Naive B cell (primary cell): ENCODE measurements at places on chromosomes 11 and 22. TPM values are rescaled to one million over a fixed set of nuclear protein-coding genes. Genes with fewer than 3 reads are reported as not detected.

DNA sequence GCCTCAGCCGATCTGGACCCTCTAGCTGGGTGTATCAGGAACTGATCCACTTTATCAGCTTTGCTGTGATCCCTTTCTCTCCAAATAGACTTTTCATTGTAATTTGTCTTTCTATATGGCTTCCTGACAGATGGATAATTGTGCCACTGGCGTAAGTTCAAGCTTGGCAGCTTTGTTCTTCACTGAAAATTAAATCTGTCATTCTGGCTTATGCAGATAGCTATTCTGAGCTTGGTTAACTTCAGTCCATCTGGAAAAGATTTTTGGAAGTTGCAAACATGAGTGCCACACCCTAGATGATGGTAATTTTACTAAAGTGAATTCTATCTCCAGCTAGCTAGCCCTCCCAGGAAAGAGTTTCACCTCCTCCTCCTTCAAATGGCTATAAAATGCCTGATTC, 8.1 kb downstream of the OR5A2 start:
- no peaks in the 10 kb centered on the region for H3K27me3 ChIP-seq
- no peaks in the 10 kb centered on the region for H3K36me3 ChIP-seq
- peaks cover 60% of the 10 kb centered on the region for H3K4me1 ChIP-seq
- DNase-seq: no peak

DNA sequence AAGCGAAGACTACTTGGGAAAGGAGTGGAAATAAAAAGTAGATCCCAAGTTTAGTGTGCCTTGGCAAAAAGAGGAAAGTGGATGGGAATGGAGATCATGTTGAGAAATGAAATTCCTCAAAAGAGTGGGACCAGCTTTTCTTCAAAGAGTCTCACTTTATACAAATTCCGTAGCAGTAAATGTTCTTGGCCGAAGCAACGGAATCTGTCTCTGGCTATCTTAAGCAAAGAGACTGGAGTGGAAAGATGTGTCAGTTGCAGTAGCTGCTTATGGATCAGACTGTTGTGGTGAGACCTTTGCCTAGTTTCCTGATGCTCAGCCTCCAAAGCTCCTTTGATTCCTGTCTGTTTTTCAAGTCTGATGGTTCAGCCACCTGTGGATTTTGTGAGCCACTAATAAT, 73.6 kb downstream of the CSTPP1 start:
- H3K4me1 ChIP-seq: peaks cover 3% of the 10 kb centered on the region
- no peaks in the 10 kb centered on the region for H3K27me3 ChIP-seq

- no peaks in the 10 kb centered on the region for H3K27me3 ChIP-seq
- DNase-seq: peak; percentile 78
- no peaks in the 10 kb centered on the region for H3K36me3 ChIP-seq
- peaks cover 59% of the 10 kb centered on the region for H3K4me1 ChIP-seq
- H3K27ac ChIP-seq: peak overlapping the region; percentile 98
- H3K4me3 ChIP-seq: peak overlapping the region; percentile 20
Measured at GRCh38 chr11:45025716-45026492, 75.2 kb upstream of the TP53I11 start.

GRCh38 chr11:12876988-12877387, 132.1 kb upstream of the RASSF10 start:
- H3K4me1 ChIP-seq: no peaks in the 10 kb centered on the region
- DNase-seq: no peak
- no peak overlapping the region for H3K4me3 ChIP-seq
- peaks cover 8% of the 10 kb centered on the region for H3K27me3 ChIP-seq
- no peaks in the 10 kb centered on the region for H3K36me3 ChIP-seq

DNA sequence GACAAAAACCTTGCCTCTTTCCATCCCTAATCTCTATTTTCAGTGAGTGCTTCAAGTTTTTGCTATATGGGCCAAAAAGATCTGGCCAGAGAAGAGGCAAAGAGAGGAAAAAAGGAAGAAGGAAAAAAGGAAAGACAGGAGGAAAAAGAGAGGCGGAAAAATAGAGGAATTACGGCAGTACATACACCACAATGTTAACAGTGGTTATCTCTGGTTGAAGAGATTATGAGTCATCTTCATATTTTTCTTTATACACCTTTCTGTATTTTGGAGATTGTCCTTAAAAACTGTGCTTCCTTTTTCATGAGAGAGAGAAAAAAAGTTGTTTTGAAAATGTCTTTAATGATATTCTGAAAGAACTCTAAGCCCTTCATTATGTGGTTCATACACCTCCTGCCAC, 133.7 kb downstream of the SBF2 start:
- H3K4me3 ChIP-seq: no peak overlapping the region
- H3K27ac ChIP-seq: peak overlapping the region; percentile 36
- DNase-seq: no peak
- H3K36me3 ChIP-seq: peaks cover 12% of the 10 kb centered on the region
- H3K4me1 ChIP-seq: no peaks in the 10 kb centered on the region

DNA sequence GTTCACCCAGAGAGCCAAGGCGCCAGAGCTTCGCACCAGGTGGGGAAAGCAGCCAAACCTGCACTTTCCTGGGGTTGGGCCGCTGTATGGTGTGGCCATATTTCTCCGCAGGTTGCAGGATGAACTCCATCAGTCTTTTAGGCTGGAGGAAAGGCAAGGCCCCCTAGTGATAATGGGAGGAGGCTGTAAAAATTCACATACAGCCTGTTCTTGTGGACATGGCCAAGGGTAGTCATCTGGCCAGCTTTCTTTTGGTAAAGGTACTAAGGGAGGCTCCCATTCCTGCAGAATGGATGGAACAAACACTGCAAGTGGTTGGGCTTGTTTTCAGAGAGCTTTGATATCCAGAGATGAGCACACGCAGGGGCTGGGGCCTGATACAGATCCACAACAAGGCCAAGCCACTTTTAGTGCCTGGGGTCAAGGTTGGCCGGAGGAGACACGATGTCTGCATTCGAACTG, 29.6 kb downstream of the C22orf31 start:
- no peaks in the 10 kb centered on the region for H3K36me3 ChIP-seq
- H3K4me1 ChIP-seq: peaks cover 10% of the 10 kb centered on the region
- peaks cover 69% of the 10 kb centered on the region for H3K27me3 ChIP-seq
- no peak overlapping the region for H3K4me3 ChIP-seq

SCN3B gene
- polyA plus RNA-seq: not detected

DNA sequence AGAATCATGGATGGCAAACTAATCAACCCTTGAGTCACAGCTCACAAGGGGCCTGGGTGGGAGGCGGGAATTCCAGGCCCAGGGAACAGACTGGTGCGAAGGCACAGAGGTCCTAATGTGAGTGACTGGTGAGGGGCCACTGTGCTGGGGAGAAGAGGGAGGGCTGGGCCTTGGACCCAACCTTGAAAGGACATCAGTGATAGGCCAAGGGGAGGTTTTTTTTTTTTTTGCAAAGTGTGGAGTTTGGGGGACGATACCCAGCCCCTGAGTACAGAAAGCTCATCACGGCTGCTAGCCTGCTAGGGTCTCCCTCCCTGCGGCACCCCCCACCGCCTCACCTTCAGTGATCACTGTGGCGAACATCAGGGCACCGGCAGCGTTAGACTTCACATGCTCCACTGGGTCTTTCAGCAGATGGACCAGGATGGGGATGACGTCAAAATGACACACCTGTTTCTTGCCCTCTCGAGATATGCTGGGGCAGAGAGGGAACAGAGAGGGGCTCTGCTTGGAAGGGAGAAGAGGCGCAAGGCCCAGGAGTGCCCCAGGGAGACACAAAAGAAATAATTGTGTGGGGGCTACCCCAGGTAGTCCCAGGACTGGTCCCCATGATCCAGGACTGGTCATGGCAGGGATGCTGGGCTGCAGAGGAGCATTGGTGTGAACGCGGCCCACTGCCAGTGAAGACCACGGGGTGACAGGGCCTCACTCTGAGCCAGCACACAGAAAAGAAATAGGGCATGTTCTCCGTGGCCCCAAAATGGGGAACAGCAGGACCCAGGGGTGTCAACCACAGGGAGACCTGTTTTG, 8.6 kb upstream of the GNAZ start:
- H3K36me3 ChIP-seq: peaks cover 6% of the 10 kb centered on the region
- peaks cover 7% of the 10 kb centered on the region for H3K27me3 ChIP-seq
- no peak overlapping the region for H3K4me3 ChIP-seq
- peaks cover 13% of the 10 kb centered on the region for H3K4me1 ChIP-seq

MPPED2 gene
- polyA plus RNA-seq: 2.6 TPM

DNA sequence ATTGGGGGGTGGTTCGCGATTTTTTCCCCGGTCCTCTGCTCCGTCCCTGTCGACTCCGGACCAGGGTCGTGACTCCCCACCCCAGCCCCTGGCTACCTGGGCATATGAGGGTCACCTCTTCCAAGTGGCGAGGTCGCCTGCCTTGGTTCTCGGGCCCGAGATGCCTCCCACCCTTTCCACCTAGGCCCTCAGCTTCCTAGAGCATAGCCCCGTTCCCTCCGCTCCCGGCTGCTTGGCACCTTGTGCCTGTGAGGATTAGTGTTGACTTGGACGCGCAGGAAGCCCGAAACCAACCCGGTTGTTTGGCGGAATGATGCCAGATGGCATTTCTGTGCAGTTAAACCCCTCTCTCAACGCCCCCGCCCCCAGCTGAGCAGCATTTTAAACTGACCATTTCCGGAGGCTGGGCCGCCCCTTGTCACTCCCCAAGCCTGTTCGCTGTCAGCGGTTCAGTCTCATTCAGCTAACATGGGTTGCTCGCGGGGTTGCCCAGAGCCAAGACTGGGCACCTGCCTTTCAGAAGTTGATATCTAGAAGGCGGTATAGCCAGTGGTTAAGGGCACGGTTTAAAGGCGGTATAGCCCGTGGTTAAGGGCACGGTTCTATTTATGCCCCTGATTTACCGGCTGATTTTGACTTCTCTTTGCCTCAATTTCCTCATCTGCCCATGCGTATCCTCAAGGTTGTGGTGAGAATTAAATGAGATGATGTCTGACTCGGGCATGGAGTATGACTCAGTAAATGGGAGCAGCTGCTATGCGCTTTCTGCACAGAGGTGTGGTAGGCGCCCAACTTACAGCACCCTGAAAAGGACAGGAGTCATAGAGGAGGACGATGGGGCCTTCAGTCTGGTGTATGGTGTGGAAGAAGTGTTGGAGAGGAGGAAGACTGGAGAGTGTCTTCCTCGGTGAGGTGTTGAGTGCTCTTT, 639 bp downstream of the INCENP start:
- no peaks in the 10 kb centered on the region for H3K36me3 ChIP-seq
- H3K27ac ChIP-seq: peak overlapping the region; percentile 98
- H3K27me3 ChIP-seq: no peaks in the 10 kb centered on the region
- no peak for DNase-seq

- H3K27me3 ChIP-seq: no peaks in the 10 kb centered on the region
- no peaks in the 10 kb centered on the region for H3K4me1 ChIP-seq
- H3K27ac ChIP-seq: no peak overlapping the region
Measured at GRCh38 chr11:84089072-84090057, 803.2 kb upstream of the CCDC90B start.

MRGPRF gene
- polyA plus RNA-seq: not detected

GRCh38 chr11:64378335-64378880, 19.4 kb downstream of the RPS6KA4 start:
- no peaks in the 10 kb centered on the region for H3K36me3 ChIP-seq
- H3K4me1 ChIP-seq: no peaks in the 10 kb centered on the region
- DNase-seq: no peak

- H3K27ac ChIP-seq: no peak overlapping the region
- peaks cover 85% of the 10 kb centered on the region for H3K4me1 ChIP-seq
- H3K4me3 ChIP-seq: no peak overlapping the region
- H3K27me3 ChIP-seq: peaks cover 11% of the 10 kb centered on the region
- H3K36me3 ChIP-seq: no peaks in the 10 kb centered on the region
- no peak for DNase-seq
Measured at GRCh38 chr11:7532405-7533145, 18.8 kb downstream of the PPFIBP2 start.

DNA sequence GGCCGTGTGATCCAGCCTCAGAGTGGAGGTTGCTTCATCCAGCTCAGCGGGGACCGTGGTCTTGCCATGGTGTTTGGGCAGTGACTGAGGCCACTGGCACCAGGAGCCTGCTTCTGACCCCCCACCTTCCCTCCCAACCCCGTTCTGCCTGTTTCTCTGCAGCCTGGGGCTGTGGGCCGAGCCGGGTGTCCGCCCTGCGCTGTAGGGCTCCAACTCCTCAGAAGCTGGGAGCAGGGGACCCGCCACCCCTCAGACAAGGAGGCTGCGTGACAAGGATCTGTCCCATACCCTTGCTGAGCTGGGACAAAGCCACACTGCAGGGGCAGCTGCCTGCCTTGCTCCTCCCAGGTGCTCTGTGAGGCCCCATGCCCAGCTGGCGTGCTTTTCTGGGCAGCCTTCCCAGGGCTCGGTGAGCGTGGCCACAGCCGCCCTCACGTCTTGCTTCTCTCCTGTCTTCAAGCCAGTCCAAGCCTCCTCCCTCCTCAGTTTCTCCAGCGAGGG, 11.7 kb upstream of the ARFGAP3 start:
- peaks cover 6% of the 10 kb centered on the region for H3K36me3 ChIP-seq
- no peak for DNase-seq
- no peak overlapping the region for H3K4me3 ChIP-seq
- peaks cover 8% of the 10 kb centered on the region for H3K4me1 ChIP-seq
- H3K27me3 ChIP-seq: no peaks in the 10 kb centered on the region

UBQLN3 gene
- polyA plus RNA-seq: not detected

- H3K27ac ChIP-seq: no peak overlapping the region
- no peak for DNase-seq
- no peaks in the 10 kb centered on the region for H3K27me3 ChIP-seq
- no peaks in the 10 kb centered on the region for H3K36me3 ChIP-seq
Measured at GRCh38 chr11:109390752-109391151, 31.2 kb upstream of the C11orf87 start.

GRCh38 chr11:73659961-73660360, 13.6 kb downstream of the PLEKHB1 start:
- H3K27ac ChIP-seq: no peak overlapping the region
- peaks cover 7% of the 10 kb centered on the region for H3K4me1 ChIP-seq
- H3K36me3 ChIP-seq: no peaks in the 10 kb centered on the region
- no peak for DNase-seq
- no peak overlapping the region for H3K4me3 ChIP-seq
- H3K27me3 ChIP-seq: no peaks in the 10 kb centered on the region

- no peak overlapping the region for H3K27ac ChIP-seq
- peaks cover 32% of the 10 kb centered on the region for H3K27me3 ChIP-seq
- H3K36me3 ChIP-seq: no peaks in the 10 kb centered on the region
- H3K4me1 ChIP-seq: peaks cover 33% of the 10 kb centered on the region
- DNase-seq: no peak
- no peak overlapping the region for H3K4me3 ChIP-seq
Measured at GRCh38 chr22:29151316-29151715, 54.4 kb upstream of the EMID1 start.

GRCh38 chr11:9802291-9802861, 138.5 kb downstream of the SWAP70 start:
- H3K36me3 ChIP-seq: no peaks in the 10 kb centered on the region
- H3K27me3 ChIP-seq: no peaks in the 10 kb centered on the region
- no peaks in the 10 kb centered on the region for H3K4me1 ChIP-seq
- H3K4me3 ChIP-seq: no peak overlapping the region
- DNase-seq: no peak

TRIM64 gene
- not detected for polyA plus RNA-seq

C11orf91 gene
- polyA plus RNA-seq: not detected

SLC22A8 gene
- polyA plus RNA-seq: not detected

SLC43A3 gene
- polyA plus RNA-seq: 14.5 TPM
